ENCODE measurements at places on chromosomes 2 and 18.

- no peak for DNase-seq
Measured at GRCh38 chr18:5584746-5585417, 41.1 kb upstream of the EPB41L3 start.

GRCh38 chr2:225040142-225040541 lies 2.1 kb downstream of the DOCK10 start:
- no peak for DNase-seq

DNA sequence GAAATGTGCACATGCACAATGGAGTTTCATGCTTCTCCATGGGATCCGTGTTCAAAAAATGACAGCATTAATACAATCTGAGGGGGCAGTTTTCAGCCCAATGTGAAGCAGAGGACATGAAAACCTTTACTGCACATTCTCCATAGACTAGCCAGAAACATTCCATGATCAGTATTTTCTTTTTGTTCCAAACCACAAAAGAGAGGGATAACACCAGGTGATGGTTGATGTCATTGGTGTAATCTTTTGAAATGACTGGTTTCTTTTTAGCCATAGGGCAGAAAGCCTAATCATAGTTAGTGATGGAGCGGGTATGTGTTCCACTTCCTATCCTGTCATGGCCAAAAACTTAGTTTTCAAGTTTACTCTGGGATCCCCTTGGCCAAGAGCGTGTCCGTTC lies 1.8 kb upstream of the KYNU start:
- DNase-seq = no peak

- no peak for DNase-seq
Measured at GRCh38 chr2:6730003-6730402, 135.7 kb downstream of the CMPK2 start.

DNA sequence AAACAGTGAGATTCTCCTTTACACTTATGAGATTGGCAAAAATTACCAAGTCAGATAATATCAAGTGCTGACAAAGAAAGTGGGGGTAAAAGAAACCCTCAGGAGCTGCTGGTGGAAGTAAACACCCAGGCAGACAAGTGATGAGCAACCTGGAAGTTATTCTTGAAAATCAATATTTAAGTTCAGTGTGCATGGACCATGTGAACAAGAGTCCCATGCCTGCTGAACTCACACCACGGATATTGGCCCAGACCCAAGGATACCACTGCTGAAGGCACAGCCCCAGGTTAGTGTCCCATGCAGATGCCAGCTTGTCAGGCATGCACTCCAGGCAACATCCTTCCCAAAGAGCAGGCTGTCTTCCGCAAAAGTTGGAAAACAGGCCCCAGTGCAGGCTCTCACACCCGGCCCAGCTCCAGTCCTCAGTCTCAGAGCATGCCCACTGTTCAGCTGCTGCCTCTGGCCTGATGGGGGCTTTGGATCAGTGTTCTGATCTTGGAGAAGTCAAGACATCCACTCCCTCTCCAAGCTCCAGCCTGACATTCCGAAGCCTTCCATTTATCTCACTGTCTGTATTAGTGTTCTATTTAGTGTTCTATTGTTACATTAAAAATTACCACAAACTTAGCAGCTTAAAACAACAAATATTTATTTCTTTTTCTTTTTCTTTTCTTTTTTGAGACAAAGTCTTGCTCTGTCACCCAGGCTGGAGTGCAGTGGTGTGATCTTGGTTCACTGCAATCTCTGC lies 70.0 kb downstream of the HS1BP3 start:
- DNase-seq = no peak

DNA sequence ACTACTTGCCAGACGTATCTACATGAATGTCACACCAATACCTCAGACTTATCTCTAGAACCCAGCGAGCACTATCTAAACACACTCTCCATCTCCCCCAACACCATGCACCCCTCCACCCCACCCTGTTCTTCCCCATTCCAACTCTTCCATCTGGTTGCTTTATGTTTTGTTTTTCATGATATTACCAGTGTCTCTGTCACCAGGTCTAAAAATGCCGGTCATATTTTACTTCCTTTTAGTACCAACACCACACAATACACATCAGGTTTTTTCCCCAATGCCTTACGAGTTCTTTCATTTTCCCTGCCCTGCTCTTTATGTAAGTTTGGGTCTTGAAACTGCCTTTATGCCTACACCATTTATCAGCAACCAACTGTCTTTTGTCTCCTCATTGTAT lies 10.2 kb upstream of the ITGA4 start:
- DNase-seq = no peak

GRCh38 chr2:37365669-37366068 lies 21.2 kb downstream of the QPCT start:
- DNase-seq = no peak

DNA sequence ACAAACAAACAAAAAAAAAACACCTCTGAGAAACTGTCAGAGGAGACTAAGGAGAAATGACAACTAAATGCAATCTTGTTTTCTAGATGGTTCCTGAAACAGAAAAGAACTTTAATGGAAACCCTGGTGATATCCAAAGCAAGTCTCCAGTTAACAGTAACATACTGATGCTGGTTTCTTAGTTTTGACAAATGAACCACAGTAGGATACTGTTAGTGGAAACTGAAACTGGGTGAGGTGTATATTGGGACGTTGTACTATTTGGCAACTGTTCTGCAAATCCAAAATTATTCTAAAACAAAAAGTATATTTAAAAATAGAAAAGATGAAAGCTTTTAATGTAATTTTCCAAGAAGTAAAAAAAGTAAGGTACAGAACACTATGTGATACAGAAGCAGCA lies 11.4 kb downstream of the SESTD1 start:
- no peak for DNase-seq

DNA sequence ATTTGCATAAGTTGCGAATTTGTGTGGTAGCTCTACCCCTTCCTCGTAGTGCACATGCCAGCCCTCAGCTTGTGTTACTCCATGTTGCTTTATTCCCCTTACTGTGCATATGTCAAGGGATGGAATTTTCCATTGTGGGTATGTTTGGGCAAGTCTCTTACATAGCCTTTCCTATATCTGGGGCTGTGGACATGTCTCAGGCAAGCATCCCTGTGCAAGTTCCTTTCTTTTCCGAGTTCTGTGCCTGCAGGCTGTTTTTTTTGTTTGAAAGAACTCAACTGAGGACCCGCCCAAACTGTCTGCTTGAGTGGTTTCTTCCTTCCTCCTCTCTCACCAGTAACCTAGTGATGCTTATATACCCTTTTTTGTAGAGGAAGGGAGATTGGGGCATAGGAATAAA lies 1739.1 kb upstream of the PIK3C3 start:
- no peak for DNase-seq

DNA sequence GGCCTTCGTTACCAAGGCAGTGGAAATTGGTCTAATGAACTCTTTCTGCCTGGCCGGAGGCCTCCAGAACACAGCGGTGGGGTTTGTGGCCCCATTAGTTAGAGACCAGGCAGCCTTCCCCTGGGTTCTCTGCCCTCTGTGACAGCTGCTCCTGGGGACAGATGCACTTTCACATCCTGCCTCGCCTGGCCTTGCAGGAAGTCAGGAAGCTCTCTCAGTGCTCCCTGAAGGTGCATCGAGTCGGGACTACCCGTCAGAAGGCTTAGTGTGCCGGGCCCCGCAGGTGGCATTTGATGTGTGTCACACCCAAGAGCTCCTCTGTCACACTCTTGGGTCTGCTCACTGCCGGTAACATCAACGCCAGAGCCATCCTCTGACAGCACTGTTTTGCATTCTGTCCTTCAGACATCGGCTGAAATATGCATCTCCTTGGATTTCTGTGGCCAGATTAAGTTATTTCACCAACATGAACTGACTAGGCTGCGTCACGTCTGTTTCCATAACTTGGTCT lies 158.3 kb downstream of the LDLRAD4 start:
- peak; percentile 74 for DNase-seq
